WTC11 (cell line): ENCODE measurements at places on chromosomes 2 and 18. TPM values are rescaled to one million over a fixed set of nuclear protein-coding genes. Genes with fewer than 3 reads are reported as not detected.
A peak's percentile ranks its signal among the peaks of the same experiment; 100 is the strongest.

DNA sequence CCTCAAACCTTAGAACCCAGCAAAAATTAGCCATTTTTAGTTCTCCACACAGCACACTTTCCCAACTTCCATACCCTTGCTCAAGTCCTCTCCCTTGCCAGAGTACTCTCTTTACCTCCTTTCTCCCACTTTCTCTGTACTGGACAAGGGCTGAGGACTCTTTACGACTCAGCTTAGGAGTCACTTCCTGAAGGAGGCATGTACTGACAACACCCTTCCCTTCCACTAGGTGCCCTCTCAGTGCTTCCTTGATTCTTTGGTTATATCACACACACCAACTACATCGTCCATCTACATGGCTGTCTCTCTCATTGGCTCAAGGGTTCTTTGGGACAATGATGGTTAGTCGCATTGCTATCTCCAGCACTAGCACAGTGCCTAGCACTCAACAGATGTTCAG, 5.2 kb upstream of the C18orf63 start:
- DNase-seq = no peak
- no peaks in the 10 kb centered on the region; the same call in 1 of the 2 replicates for H3K27me3 ChIP-seq
- no peak overlapping the region for H3K27ac ChIP-seq
- peaks cover 4% of the 10 kb centered on the region for H3K4me1 ChIP-seq
- H3K36me3 ChIP-seq = peaks cover 2% of the 10 kb centered on the region

GRCh38 chr2:197944416-197945096, 140.2 kb downstream of the PLCL1 start:
- no peak overlapping the region for H3K4me3 ChIP-seq
- H3K27me3 ChIP-seq = no peaks in the 10 kb centered on the region; the same call in 1 of the 2 replicates
- no peaks in the 10 kb centered on the region for H3K36me3 ChIP-seq
- DNase-seq = no peak
- peaks cover 32% of the 10 kb centered on the region for H3K4me1 ChIP-seq

RFTN2 gene
- 1.1 to 1.9 TPM (median 1.5 TPM) in 3 replicates for total RNA-seq

MEP1B gene
- total RNA-seq = 0.07 TPM in 1 of 3 replicates, not detected in the others

NT5DC4 gene
- not detected in 3 replicates for total RNA-seq

DNA sequence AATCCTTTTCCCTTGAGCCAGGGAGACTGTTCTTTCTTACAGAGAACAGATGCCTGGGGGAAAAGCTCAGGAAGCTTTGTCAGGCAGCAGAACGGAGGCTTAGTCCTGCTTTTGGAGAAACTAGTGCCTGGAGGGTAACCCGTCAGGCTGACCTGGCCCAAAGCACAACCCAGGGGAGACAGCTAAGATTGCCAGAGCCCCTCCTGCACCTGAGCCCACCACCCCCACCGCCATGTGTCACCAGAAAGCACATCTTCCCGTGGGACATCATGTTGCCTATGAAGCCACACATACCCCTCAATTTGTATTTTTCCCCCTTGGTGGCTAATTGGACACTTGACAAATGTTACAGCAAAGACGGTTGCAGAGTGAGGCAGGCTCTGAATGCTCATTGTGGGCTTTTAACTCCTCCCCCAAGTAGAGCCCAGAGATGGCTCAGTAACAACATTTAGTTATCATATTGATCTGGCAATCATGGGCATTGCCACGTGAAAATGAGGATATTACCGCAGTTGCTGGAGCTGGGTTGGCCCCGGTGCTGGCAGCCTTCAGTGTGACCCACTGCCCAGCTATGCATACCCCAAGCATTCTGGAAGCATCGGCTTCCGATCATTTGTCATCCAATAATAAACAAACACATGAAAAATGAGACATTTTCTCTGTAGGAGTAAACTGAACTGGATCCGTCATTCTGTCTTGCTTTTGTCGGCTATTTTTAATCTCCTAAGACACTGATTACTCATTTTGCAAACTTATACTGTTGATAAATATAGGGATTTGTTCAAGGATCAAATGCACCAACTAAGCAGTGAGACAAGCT, 229.5 kb downstream of the ATAD2B start:
- no peak for DNase-seq
- no peak overlapping the region for H3K27ac ChIP-seq
- H3K27me3 ChIP-seq = no peaks in the 10 kb centered on the region

- no peak overlapping the region for H3K27ac ChIP-seq
- no peak overlapping the region for H3K4me3 ChIP-seq
- no peaks in the 10 kb centered on the region for H3K27me3 ChIP-seq
- 0 out of 2 replicates have a peak, but pooled peaks cover 2% of the 10 kb centered on the region for H3K36me3 ChIP-seq
- DNase-seq = no peak
Measured at GRCh38 chr18:1751249-1751648, 820.1 kb downstream of the METTL4 start.

DNA sequence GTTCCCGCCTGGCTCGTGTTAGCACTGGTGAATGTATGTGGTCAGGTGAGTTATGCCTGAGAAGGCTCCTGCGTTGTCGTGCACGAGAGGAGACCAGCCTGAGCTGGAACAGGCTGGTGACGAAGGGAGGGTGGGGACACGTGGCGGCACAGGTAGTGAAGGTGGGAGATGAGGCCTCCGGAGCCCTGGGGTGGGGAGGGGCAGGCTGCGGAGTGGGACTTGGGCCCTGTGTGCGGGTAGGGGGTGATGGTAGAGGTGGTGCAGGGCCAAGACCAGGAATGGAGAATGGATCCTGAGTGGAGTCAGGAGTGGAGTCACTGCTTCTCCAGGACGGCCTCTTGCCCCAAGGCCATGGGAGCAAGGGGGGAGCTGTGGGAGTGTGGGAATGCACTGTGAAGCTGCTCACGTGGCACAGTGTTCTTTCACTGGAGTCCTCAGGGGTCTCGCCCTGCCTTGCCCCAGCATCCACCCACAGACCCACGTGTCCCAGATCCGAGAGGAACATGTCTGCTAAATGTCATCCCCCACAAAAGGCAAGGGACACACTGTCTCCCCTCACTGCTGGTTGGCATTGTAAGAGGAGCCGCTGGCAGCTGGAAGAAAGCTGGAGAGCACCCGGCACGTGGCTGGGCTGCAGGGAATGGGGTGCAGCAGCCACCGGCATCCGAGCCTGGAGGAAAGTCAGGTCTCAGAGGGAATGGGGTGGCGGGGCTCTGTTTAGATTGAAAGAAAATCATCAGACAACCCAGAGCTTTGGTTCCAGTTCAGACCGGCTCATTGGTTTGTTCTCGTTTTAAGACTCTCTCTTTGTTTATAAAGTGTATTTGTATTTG, 63.7 kb downstream of the CYP26B1 start:
- H3K27me3 ChIP-seq = no peaks in the 10 kb centered on the region; the same call in 1 of the 2 replicates
- no peak overlapping the region for H3K4me3 ChIP-seq
- H3K27ac ChIP-seq = peak overlapping the region; percentile 41; the same call in 1 of the 2 replicates
- no peaks in the 10 kb centered on the region for H3K4me1 ChIP-seq
- H3K36me3 ChIP-seq = peaks cover 3% of the 10 kb centered on the region

BMPR2 gene
- 18.1 to 22.1 TPM (median 19.8 TPM) in 3 replicates for total RNA-seq

- peaks cover 15% of the 10 kb centered on the region for H3K4me1 ChIP-seq
- H3K27me3 ChIP-seq = no peaks in the 10 kb centered on the region; the same call in 1 of the 2 replicates
- DNase-seq = no peak
- H3K36me3 ChIP-seq = peaks cover 6% of the 10 kb centered on the region; the same call in 1 of the 2 replicates
- no peak overlapping the region for H3K27ac ChIP-seq
Measured at GRCh38 chr2:205877496-205877895, 195.2 kb downstream of the NRP2 start.

- no peak overlapping the region for H3K4me3 ChIP-seq
- H3K27ac ChIP-seq = no peak overlapping the region
- no peaks in the 10 kb centered on the region for H3K27me3 ChIP-seq
- DNase-seq = no peak
Measured at GRCh38 chr2:230930928-230931555, 6.0 kb upstream of the GPR55 start.

DNAJC5G gene
- 0.18 to 0.44 TPM (median 0.34 TPM) in 3 replicates for total RNA-seq

GRB14 gene
- total RNA-seq = 14.9 to 17.2 TPM (median 17.2 TPM) in 3 replicates
